ENCODE measurements at places on chromosomes 4 and X.

DNA sequence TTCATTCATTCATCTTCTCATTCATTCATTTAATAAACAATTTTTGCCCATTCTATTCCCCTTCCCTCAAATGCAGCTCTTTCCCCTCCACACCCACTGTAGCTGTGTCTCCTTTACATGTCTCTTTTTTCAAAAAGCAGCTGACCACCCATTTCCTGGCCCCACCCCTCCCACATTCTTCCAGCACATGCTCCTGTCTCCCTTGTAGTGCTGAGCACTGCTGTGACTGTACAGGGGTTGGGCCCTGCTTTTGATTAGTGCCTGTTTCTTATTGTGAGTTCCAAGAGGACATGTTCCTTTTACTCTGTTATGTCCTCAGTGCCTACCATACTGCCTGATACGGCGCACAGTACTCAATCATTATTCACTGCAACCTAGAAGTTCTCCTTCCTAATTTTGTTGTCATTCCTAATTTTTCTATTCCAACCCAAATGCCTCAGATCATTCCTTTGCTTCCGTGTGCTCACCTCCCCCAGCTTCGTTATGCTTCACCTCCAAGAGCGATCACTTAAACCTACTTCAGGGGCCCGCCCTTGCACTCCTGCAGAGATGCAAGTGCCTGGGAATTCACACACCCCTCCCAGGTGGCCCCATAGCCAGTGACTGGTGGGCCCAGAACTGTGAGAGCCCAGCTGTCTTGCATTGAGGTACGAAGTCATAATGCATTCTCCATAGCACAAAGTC, 152.2 kb downstream of the STK32B start:
- DNase-seq, result no peak

DNA sequence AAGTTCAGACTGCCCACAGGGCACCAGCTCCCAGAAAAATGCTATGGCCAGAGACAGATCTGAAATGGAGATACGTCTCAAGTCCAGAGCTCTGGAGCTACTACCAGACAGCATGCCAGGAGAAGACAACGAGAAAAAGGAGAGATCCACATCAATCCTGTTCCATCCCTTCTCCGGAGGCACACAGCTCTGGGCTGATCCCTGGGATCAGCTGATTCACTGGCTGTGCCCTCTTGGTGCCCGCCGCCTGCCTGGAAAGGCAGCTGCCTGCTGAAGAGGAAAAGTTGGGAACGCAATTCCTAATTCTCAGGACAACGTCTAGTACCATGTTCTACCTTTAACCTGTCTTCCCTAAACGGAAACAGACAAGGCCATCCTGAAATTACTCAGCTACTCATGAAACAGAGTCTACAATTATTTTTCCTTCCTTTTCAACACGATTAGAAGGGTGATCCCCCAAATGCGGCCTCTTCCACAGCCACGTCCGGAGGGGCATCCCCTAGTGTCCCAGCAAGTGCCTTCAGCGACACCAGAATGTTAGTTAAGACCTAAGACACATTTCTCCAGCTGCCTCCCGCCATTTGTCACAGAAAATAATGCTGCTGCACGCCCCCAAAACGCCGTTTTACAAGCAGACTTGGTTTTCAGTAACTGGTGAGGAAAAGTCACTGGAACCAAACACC, 2.4 kb downstream of the ZFYVE28 start:
- no peak for DNase-seq

GRCh38 chrX:115958687-115959359, 211.7 kb upstream of the AGTR2 start:
- DNase-seq, result peak; percentile 35

DNA sequence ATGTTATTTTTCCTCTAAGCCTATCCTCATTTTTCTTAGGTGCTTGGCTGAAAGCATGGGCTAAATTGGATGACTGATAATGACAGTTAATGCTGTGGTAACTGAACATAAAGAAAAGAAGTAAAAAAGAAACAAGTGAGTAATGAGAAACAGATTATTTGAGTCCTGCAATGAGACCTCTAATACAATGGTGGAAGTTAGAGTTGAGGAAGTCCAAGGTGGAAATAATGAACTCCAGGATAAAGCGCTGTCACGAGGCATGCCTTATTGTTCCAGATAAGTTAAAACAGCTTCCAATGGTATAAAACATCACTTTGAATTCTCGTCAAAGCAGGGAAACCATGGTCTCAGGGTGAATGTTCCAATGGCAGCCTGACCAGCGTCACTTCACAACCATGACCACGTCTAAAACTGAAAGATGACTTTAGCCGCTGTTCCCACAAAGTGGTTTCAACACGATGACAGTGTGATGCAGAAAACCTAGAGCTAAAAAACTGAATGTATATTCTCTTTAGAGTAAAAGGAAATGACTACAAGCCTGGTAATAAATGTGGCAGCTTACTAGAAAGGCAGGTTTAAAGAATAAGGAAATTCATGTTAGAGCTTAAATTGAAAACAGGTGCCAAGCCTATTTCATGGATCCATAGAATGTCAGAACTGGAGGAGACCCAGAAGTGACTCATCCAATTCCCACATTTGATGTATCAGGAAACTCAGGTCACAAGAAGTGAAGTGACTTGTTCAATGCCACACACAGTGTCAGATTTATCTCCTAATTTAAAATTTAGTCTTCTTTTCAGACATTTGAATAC, 202.6 kb upstream of the GYPA start:
- DNase-seq, result no peak

Data from mesendoderm (in vitro differentiated cells).